ENCODE measurements at places on chromosomes 11 and 22. TPM values are rescaled to one million over a fixed set of nuclear protein-coding genes. Genes with fewer than 3 reads are reported as not detected.

Gene MOGAT2
- total RNA-seq = not detected

Gene OR56A1
- not detected for total RNA-seq

Gene EIF1AD
- 33.9 TPM for total RNA-seq

Gene OR5I1
- not detected for total RNA-seq

Gene SLC1A2
- total RNA-seq = 0.48 TPM

Gene LMO2
- 18.6 TPM for total RNA-seq

Gene GGT5
- 18.0 TPM for total RNA-seq

Gene OR5B3
- total RNA-seq = not detected

Gene NCAPH2
- 55.7 TPM for total RNA-seq

Gene AGBL2
- total RNA-seq = 2.7 TPM

Gene UPB1
- total RNA-seq = 0.26 TPM

Gene HMOX1
- 45.0 TPM for total RNA-seq

Gene MRPL11
- total RNA-seq = 46.6 TPM

Gene TMEM138
- 90.6 TPM for total RNA-seq

Gene VWA5A
- total RNA-seq = 18.5 TPM

Gene DNAJB7
- total RNA-seq = not detected

Gene RHOD
- total RNA-seq = 15.0 TPM

Gene TEAD1
- total RNA-seq = 74.0 TPM

Gene C1QTNF5
- 11.8 TPM for total RNA-seq

Gene OR5A2
- total RNA-seq = not detected

Gene SNX19
- 77.4 TPM for total RNA-seq

Gene SLC29A2
- total RNA-seq = 1.6 TPM

Gene ADORA2A
- 1.5 TPM for total RNA-seq

Gene LYVE1
- total RNA-seq = 19.0 TPM

Gene ZNF215
- 1.9 TPM for total RNA-seq

Gene MEI1
- 0.50 TPM for total RNA-seq

Gene BTG4
- not detected for total RNA-seq

Gene KLHDC7B
- not detected for total RNA-seq

Gene BACE1
- total RNA-seq = 49.6 TPM

Gene MCM5
- total RNA-seq = 20.8 TPM

Gene FADS3
- 85.8 TPM for total RNA-seq

Gene ELMOD1
- 0.69 TPM for total RNA-seq

Gene TUT1
- 27.3 TPM for total RNA-seq

Gene SHISAL1
- 4.5 TPM for total RNA-seq

Gene LMO1
- not detected for total RNA-seq

Gene FZD4
- 21.9 TPM for total RNA-seq

Measured in ovary (tissue), 10 donors.